ENCODE measurements at places on chromosomes 12 and 14. TPM values are rescaled to one million over a fixed set of nuclear protein-coding genes. Genes with fewer than 3 reads are reported as not detected.

Gene NGB
- total RNA-seq = not detected

Gene FAM177A1
- total RNA-seq = 35.9 TPM

Gene ENO2
- 141 TPM for total RNA-seq

Gene RNU4-1
- total RNA-seq = 768 TPM

- peaks cover 3% of the 10 kb centered on the region for H3K4me1 ChIP-seq
- H3K27ac ChIP-seq = no peak overlapping the region
- no peak for DNase-seq
- H3K36me3 ChIP-seq = peaks cover 3% of the 10 kb centered on the region
These were observed 25.6 kb upstream of the NFYB start for GRCh38 chr12:104163631-104164030.

GRCh38 chr12:68809190-68810026 lies 1.4 kb downstream of the MDM2 start:
- peak overlapping the region; percentile 93 for H3K4me3 ChIP-seq
- peaks cover 47% of the 10 kb centered on the region for H3K36me3 ChIP-seq
- no peak for DNase-seq

DNA sequence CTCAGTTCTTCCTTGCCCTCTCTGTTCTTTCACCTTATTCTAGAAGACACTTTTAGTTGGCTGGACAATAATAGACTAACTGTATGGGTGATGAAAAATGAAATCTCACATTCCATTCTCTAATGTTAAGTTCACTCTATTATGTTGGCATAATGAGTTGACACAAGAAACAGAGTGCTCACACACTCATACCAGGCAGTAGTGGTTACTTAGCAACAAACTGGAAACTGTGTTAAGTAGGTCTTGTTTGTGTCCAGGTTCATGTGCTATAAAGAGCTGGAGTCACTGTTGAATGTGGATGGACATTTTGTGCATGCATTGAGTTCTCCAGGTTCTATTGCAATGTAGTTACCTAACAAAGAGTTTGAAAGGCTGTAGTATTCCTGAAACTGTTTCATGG lies 16.9 kb upstream of the PPP4R4 start:
- no peaks in the 10 kb centered on the region for H3K36me3 ChIP-seq
- H3K27ac ChIP-seq = no peak overlapping the region
- peaks cover 29% of the 10 kb centered on the region for H3K4me1 ChIP-seq

- H3K4me1 ChIP-seq = peaks cover 7% of the 10 kb centered on the region
- no peak overlapping the region for H3K27ac ChIP-seq
- H3K36me3 ChIP-seq = peaks cover 7% of the 10 kb centered on the region
- no peak overlapping the region for H3K4me3 ChIP-seq
- H3K27me3 ChIP-seq = peaks cover 5% of the 10 kb centered on the region
- DNase-seq = no peak
These were observed 92.2 kb downstream of the APAF1 start for GRCh38 chr12:98737322-98737712.

DNA sequence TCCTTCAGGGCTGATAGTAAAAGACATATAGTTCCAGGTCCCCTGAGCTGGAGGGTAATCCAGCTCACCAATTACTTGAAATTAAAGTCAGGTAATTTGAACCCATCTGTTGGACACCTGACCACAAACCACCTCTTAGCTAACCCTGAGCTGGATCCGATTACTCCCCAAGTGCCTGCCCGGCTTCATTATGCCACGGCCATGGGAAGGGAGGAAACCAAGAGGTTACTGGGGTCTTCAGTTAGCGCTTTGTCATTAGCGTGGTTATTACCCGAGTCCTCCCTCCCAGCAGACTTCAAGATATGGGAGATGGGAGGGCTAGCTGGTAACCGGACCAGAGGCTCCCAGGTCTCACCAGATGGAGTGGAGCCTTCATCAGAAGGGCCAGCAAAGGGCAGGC lies 1071.4 kb downstream of the BCL11B start:
- no peaks in the 10 kb centered on the region for H3K27me3 ChIP-seq
- H3K4me3 ChIP-seq = no peak overlapping the region
- DNase-seq = no peak
- H3K36me3 ChIP-seq = peaks cover 3% of the 10 kb centered on the region
- H3K27ac ChIP-seq = peak overlapping the region; percentile 62

GRCh38 chr14:72523424-72524294 lies 370.2 kb downstream of the DPF3 start:
- peaks cover 5% of the 10 kb centered on the region for H3K27me3 ChIP-seq
- peaks cover 8% of the 10 kb centered on the region for H3K36me3 ChIP-seq
- peaks cover 41% of the 10 kb centered on the region for H3K4me1 ChIP-seq
- DNase-seq = no peak
- no peak overlapping the region for H3K4me3 ChIP-seq
- H3K27ac ChIP-seq = no peak overlapping the region

GRCh38 chr14:64598404-64598803 lies 48.6 kb downstream of the PPP1R36 start:
- no peak for DNase-seq
- H3K27me3 ChIP-seq = peaks cover 23% of the 10 kb centered on the region
- H3K4me3 ChIP-seq = no peak overlapping the region
- H3K27ac ChIP-seq = no peak overlapping the region
- no peaks in the 10 kb centered on the region for H3K4me1 ChIP-seq

GRCh38 chr14:64563696-64564095 lies 13.9 kb downstream of the PPP1R36 start:
- peaks cover 2% of the 10 kb centered on the region for H3K4me1 ChIP-seq
- H3K4me3 ChIP-seq = no peak overlapping the region
- H3K36me3 ChIP-seq = no peaks in the 10 kb centered on the region
- no peaks in the 10 kb centered on the region for H3K27me3 ChIP-seq
- no peak for DNase-seq
- H3K27ac ChIP-seq = no peak overlapping the region

- peaks cover 1% of the 10 kb centered on the region for H3K36me3 ChIP-seq
- H3K4me3 ChIP-seq = no peak overlapping the region
- H3K27ac ChIP-seq = no peak overlapping the region
These were observed 161.7 kb downstream of the SPTSSA start for GRCh38 chr14:34300330-34300729.

DNA sequence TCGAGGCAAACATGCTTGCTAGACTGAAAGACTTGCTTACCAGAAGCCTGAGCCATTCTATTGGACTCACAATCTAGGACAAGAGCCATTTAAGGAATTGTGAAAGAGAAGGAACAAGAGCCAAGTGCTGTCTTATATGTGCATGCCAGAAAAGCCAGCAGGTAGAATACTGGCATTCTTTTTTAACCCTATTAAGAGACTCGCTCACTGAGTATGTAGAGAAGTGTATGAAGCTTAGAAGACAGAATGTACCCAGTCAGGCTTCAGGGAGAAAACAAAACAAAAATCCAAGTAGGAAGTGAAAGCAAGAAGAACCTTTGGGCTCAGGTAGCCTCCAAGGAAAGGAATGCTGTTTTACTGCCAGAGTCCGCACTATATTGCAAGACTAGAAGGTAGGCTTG lies 65.9 kb downstream of the DCAF5 start:
- no peak overlapping the region for H3K4me3 ChIP-seq
- no peak for DNase-seq
- no peaks in the 10 kb centered on the region for H3K27me3 ChIP-seq
- H3K4me1 ChIP-seq = peaks cover 16% of the 10 kb centered on the region

- H3K27me3 ChIP-seq = peaks cover 4% of the 10 kb centered on the region
- DNase-seq = no peak
- H3K4me3 ChIP-seq = no peak overlapping the region
- no peaks in the 10 kb centered on the region for H3K4me1 ChIP-seq
- no peak overlapping the region for H3K27ac ChIP-seq
These were observed 166.0 kb upstream of the NOS1 start for GRCh38 chr12:117527479-117527855.

DNA sequence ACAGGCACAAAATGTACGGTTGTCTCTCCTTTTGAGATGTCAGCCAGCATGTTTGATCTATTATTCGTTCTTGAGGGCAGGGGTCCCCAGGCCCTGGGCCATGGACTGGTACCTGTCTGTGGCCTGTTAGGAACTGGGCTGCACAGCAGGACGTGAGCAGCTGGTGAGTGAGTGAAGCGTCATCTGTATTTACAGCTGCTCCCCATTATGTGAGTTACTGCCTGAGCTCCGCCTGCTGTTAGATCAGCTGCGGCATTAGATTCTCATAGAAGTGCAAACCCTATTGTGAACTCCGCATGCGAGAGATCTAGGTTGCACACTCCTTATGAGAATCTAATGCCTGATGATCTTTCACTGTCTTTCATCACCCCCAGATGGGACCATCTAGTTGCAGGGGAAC lies 41.4 kb upstream of the SCN8A start:
- H3K27ac ChIP-seq = no peak overlapping the region
- H3K36me3 ChIP-seq = no peaks in the 10 kb centered on the region
- DNase-seq = no peak
- no peak overlapping the region for H3K4me3 ChIP-seq
- no peaks in the 10 kb centered on the region for H3K4me1 ChIP-seq

Data from activated naive CD8-positive, alpha-beta T cell treated with anti-CD3 and anti-CD28 coated beads for 36 hours (primary cell).